NCI-H146 (cell line): ENCODE measurements at places on chromosomes 5 and 9.
A peak's percentile ranks its signal among the peaks of the same experiment; 100 is the strongest.

DNA sequence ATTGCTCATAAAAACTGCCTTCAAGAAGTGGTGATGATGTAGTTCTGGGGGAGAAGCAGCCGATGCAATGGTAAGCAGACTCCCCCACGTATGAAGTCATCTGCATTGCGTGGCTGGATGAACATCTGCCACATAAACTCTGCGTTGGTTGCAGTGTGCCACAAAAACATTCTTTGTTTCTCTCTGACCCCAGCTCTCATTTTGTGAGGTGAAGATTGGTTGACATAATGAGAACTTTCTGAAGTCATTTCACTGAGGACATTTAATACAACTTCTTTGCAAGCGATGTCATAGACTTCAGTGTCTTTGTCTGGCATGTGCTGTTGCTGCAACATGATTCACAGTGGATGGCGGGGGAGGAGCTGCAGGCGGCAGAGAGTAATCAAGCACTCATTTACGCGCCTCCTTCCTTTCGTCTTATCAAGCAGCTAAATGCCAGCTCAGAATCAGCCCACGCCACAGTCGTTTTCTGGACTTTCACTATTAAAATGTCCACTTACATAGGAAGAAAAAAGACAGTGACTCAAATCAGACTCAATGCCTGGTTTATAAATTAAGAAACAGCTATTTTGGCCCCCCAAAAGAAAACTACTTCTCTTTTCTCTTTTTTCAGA, 91.5 kb upstream of the NFIL3 start:
- DNase-seq = no peak

- DNase-seq = no peak
Observed at GRCh38 chr9:94728719-94729118, 2.2 kb downstream of the AOPEP start.

GRCh38 chr9:136621734-136622093, 41.0 kb upstream of the EGFL7 start:
- no peak for DNase-seq

DNA sequence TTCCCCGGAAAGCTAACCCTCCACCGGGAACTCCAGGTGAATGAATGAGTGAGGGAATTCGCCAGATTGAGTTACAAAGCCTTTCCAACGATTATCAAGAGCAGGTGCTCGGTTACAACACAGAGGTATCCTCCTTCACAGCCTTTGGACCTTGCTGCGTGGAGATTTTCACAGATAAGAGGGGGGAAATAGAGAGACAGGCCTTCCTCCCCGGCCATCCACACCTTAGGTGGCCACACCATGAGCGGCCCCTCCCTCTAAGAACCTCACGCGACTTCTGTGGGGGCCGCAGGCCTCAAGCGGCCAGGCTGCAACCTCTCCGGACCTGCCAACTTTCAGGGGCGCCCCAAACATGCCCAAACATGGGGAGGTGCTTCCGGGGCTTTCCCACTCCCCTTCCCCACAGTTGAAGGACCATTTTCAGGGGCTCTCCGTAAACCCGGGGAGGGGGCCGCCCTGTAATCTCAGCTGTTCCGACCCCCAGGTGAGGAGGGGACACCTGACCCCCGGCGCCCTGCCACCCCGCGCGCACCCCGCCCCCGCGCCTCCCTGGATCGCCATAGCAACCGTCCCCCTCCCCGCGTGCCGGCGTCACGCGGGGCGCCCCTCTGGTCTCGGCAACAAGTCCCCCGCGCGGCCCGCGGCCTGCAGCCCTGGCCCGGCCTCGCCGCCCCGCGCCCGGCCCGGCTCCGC, 603 bp downstream of the DENND1A start:
- peak; percentile 59 for DNase-seq

- no peak for DNase-seq
Observed at GRCh38 chr9:112771359-112772214, 21.0 kb downstream of the SNX30 start.

DNA sequence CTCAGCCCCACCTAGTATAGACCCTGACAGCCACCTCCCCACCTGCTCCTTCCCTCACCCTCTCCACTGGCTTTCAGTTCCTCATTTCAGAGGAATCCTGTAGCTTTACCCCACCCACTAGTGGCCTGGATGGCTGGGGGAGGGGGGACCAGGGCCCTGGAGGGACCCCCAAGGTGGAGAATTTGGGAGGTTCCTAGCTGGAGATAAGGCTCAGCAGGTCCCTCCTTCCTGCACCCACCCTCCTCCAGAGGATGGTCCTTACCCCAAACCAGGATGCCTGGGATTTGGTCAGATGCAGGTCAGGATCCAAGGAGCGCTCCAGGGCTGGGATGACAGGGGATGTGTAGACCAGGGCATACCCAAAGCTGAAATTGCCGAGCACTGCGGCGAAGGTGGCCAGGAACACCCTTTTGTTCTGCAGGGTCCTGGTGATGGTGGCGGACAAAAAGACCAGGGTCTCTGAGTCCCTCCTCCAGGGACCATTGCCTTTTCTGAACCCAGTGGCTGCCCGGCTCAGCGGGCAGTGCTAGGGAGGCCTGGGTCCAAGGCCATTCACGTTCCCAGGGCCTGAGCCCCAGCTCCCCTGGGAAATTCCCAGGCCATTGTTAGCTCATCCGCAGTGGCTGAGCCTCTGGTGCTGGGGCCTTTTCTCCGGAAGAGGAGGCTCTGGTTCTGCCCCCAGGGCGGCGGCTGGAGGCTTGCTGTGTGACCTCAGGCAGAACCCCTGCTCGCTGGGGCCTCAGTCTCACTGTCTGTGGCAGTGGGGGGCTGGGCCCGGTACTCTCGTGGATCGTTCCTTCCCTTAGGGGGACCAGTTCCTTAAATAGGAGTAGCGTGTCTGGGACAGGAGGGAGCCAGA, 678 bp downstream of the SLC2A6 start:
- peak; percentile 19 for DNase-seq

DNA sequence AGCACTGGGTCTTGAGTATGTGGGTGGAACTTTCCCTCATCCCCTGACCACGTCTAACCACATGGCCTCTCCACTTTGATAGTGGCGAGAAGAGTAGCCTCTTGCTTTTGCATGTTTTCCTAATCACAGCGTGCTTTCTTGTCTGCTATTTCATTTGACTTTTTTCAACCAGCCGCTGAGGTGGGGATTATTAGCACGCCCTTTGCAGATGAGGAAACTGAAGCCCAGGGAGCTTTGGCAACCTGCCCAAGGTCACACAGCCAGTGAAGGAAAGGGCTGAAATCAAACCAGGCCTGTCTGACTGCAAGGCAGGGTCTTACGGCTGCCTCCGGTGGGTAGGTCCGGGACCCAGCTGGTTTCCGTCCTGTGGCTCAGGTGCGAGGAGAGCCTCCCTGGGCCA, 106.5 kb upstream of the MSX2 start:
- no peak for DNase-seq

- no peak for DNase-seq
Observed at GRCh38 chr5:10409504-10409903, 32.2 kb upstream of the ROPN1L start.

DNA sequence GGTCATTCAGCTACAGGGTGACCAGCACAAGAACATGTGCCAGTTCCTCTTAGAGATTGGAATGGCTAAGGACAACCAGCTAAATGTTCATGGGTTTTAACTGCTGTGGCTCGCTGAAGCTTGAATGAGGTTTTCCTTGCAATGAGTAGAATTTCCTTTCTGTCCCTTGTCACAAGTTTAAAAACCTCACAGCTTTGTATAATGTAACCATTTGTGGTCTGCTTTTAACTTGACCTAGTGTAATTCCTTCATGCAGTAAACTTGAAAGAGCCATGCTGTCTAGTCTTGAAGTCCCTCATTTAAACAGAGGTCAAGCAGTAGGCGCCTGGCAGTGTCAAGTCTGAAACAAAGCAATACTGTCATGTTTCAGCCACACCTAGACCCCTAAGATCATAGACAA, 181.3 kb upstream of the DMRT1 start:
- no peak for DNase-seq

DNA sequence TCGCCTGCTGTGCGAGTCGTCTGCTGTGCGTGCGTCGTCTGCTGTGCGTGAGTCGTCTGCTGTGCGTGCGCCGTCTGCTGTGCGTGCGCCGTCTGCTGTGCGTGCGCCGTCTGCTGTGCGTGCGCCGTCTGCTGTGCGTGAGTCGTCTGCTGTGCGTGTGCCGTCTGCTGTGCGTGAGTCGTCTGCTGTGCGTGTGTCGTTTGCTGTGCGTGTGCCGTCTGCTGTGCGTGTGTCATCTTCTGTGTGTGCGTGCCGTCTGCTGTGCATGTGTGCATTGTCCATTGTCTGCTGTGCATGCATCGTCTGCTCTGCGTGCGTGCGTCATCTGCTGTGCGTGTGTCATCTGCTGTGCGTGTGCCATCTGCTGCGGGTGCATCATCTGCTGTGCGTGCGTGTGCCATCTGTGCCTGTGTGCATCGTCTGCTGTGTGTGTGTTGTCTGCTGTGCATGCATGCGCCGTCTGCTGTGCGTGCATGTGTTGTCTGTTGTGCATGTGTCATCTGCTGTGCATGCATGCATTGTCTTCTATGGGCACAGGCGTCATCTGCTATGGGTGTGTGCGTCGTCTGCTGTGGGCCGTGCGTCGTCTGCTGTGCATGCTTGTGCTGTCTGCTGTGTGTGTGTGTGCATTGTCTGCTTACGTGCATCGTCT, 68.6 kb upstream of the IRX4 start:
- DNase-seq = no peak

- DNase-seq = no peak
Observed at GRCh38 chr5:50658246-50658645, 8.2 kb upstream of the PARP8 start.

GRCh38 chr9:112103405-112103804, 71.7 kb downstream of the SUSD1 start:
- no peak for DNase-seq

- no peak for DNase-seq
Observed at GRCh38 chr9:125356032-125356431, 94.4 kb downstream of the GAPVD1 start.

DNA sequence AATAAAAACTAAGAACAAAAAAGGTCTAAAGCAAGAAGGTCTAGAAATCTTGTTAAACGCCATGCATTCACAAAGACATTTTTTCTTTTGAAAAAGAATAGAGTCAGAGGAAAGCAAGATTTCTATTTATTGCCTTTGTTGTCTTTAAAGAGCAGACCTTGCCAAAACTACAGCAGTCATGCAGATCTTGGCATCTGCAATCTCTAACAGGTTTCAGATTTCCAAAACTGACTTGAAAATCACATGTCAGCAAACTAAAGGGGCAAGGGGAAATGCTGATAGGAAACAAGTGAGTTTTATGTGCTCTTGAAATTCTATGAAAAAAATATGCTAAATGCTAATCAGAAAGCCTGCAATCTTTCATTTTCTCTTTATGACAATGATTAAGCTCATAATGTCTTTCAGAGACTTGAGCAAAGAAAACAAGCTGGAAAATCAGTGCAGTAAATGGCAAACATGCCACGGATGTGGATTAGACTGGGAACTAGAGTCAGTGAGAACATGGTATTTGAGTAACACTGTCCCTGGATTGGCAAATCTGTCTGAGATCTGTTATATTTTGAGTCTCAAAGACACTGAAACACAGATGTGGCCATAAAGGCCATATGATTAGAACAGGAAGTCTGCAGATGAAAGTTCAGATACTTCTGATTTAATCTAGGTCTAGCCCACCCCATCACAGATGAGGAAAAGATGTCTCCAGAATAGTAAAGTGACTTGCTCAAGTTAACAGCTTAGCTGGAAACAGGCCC, 361.4 kb upstream of the RPS23 start:
- no peak for DNase-seq

GRCh38 chr5:174521449-174521848, 202.9 kb upstream of the MSX2 start:
- DNase-seq = no peak

DNA sequence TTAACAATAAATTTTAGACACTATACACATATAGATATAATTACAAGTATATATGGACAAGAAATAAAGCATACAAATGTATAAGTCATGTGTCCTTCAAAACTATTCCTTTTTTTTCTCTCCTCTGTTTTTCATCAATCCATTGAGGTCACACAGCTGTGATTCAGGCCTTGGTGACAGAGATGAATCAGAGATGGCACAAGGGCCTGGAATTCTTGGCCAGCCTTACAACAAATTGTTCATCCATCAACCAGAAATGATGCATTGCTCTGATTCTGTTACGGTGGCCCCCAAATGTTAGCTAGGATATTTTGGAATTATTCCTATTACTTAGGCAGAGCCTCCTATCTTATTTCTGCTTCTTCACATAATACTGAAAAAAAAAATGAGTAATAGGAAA, 108.7 kb upstream of the MPDZ start:
- no peak for DNase-seq

DNA sequence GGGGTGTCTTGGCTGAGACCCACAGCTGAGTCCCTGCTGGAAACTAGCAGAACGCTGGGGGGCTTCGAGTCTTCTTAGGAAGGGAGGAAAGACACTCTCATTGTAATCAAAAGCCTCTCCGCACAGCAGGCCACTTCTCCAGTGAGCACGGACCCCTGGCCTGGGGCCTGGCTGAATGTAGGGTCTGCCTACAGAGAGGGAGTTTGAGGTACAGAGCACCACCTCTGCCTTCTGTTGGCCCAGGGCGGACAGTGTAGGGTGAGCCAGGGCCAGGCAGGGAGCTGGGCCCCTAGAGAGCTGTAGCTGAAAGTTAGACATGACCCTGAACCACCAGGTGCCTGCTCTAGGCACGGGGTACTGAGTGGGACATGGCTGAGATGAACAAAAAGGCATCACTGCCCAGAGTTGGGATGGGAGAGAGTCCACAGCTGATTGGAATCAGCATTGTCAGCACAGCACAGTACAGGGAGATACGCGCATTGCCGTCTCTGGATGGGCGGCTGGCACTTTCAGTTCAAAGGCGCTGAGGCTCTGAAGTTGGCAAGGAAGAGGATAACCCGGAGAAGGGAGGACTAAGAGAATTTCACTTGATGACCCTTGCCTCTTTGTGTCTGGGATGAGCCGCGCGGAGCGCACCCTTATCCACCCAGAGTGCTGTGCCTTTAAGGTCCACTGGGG, 363 bp upstream of the SLC25A48 start:
- no peak for DNase-seq

- no peak for DNase-seq
Observed at GRCh38 chr5:3155046-3155445, 403.6 kb upstream of the IRX2 start.

GRCh38 chr5:142929587-142929986, 159.4 kb downstream of the ARHGAP26 start:
- DNase-seq = no peak
